A549 treated with CpdA at 1 μM for 4 hours (cell line): ENCODE measurements at places on chromosomes 16 and 17. TPM values are rescaled to one million over a fixed set of nuclear protein-coding genes. Genes with fewer than 3 reads are reported as not detected.

The STX1B gene
- total RNA-seq: 1.4 to 2.2 TPM (median 1.7 TPM) in 5 replicates

The DHODH gene
- total RNA-seq: 12.1 to 17.0 TPM (median 14.5 TPM) in 5 replicates

The RNF227 gene
- 1.1 to 2.5 TPM (median 1.4 TPM) in 5 replicates for total RNA-seq

The KRT31 gene
- not detected in 5 replicates for total RNA-seq
